ENCODE measurements at places on chromosomes 13 and 19.

DNA sequence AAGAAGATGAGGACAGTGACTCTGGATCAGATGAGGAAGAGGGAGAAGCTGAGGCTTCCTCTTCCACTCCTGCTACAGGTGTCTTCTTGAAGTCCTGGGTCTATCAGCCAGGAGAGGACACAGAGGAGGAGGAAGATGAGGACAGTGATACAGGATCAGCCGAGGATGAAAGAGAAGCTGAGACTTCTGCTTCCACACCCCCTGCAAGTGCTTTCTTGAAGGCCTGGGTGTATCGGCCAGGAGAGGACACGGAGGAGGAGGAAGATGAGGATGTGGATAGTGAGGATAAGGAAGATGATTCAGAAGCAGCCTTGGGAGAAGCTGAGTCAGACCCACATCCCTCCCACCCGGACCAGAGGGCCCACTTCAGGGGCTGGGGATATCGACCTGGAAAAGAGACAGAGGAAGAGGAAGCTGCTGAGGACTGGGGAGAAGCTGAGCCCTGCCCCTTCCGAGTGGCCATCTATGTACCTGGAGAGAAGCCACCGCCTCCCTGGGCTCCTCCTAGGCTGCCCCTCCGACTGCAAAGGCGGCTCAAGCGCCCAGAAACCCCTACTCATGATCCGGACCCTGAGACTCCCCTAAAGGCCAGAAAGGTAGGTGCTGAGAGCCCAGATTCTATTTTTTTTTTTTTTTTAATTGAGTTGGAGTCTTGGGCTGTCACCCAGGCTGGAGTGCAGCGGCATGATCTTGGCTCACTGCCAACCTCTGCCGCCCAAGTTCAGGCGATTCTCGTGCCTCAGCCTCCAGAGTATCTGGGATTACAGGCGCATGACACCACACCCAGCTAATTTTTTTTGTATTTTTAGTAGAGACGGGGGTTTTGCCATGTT is 2.3 kb downstream of the PPP1R15A start:
- peak; percentile 45 for DNase-seq

GRCh38 chr19:38360839-38361631 is 13.3 kb upstream of the PSMD8 start:
- DNase-seq = no peak

DNA sequence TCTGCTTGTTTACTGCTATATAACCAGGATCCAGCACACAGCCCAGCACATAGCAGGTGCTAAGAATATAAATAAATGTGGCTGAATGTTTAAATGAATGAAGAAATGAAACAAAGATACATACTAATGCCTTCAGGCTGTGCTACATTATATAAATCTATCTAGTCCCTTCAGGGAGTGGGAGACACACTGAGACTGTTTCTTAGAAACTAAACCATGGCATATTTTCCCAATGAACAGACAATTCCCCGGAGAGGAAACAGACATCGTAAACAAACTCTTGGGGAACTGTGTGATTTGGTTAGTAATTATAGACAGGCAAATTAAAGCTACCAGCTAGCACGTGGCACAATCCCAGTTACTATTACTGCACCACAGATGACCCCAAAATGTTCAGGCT is 9.7 kb upstream of the FEM1A start:
- no peak for DNase-seq

GRCh38 chr13:98289339-98289945 is 112.4 kb upstream of the RNF113B start:
- DNase-seq = no peak

DNA sequence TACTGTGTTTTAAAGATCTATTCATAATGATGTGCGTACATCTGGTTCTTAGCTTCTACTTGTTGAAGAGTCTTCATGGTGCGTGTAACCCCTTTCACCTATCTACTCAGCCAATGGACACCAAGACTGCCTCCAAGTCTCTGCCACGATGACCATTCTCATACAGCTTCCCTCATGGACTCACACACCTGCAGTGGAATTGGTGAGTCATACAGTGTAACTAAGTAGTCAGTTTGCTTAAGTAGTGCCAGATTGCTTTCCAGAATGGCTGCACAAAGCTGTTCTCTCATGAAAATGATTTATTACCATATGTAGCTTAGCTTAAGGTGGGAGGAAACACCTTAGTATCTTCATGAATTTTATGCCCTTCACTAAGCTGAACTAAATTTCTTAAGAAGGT is 112.3 kb downstream of the AKAP11 start:
- no peak for DNase-seq

DNA sequence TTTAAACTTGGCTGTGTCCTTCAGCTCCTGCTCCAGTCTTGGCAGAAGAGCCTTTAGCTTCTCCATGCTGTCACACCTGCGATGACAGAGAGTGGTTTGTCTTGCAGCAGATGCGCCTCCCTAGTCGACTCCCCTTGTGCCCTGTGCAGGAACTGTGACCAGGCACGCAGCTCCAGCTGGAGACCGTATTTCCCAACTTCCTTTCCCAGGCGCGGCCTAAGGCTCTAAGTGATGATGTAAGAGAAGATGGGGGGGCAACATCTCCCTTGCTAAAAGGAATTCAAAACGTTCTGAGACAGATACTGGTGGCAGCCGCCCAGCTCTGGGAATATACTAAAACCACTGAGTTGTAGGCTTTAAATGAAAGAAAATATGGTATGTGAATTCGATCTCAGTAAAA is 16.3 kb downstream of the DCUN1D2 start:
- peak; percentile 23 for DNase-seq

DNA sequence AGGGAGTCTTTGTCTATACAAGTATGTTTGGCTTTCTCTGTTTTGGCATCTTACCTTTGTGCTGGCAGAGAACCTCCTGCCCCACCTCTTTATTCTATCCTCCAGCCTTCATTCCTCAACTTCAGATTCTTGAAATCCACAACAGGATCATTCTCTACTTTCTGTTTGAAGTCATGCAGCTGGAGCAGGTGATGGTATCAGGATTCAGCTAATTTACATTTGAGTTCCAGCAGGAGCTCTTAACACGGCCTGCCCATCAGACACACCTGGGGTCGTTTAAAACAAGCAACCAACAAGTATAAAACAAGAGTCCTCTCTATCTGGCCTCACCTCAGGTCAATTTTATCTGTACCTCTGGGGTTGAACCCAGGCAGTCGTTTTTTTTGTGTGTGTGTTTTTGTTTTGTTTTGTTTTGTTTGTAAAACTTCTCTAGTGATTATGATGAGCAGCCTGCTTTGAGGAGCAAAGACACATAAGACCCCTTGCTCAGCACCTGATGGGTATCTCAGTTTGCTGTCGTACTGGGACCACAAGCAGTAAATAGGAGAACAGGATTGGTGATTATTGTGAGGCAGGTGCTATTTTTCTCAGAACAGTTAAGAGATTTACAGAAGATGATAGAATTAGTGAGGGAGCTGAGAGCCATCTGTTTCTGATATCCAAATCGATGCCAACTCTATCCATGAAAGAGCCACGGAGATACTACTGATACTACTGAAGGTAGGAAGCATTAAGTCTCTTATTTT is 78.4 kb downstream of the GPC6 start:
- DNase-seq = no peak

- no peak for DNase-seq
Measured at GRCh38 chr13:84077271-84077670, 195.0 kb upstream of the SLITRK1 start.

DNA sequence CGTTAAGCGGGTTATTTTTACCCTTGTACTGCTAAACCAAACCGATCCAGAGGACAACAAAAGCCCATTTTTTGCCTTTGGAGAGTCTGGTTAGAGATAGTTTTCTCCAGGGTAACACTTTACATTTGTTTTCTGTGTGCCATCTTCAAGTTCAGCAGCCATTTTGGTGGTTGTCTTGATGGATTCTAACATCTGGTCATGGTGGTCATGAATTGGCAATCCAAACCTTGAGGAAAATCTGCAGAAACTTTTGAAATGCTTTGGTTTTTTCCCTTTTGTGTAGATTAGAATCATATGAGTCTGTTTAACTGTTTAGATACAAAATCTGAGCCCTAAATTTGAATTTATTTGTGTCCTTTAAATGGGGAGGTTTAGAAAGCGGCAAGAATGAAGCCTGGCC is 16.6 kb downstream of the HNRNPM start:
- no peak for DNase-seq

DNA sequence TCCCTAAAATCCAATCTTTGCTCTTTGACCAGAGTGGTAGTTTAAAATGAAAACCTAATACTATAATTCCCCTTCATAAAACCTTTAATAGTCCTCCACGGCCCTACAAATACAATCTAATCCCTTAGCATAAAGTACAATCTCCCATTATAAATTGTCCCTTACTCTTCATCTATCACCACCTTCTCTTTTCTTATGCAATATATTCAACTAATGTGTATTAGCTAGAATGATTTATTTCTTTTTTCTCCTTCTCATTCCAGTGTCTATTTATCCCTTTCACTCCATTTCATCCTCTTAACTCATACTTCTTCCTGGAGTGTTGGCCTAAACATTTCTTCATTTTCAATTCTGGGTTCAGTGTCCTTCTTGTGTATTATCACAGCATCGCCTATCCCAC is 872.1 kb upstream of the PCDH20 start:
- no peak for DNase-seq

GRCh38 chr19:47417107-47417745 is 2.1 kb downstream of the MEIS3 start:
- DNase-seq = no peak

GRCh38 chr13:89061821-89062220 is 1390.7 kb downstream of the SLITRK5 start:
- peak; percentile 42 for DNase-seq

- DNase-seq = no peak
Measured at GRCh38 chr19:13984186-13984585, 21.9 kb downstream of the RFX1 start.

- DNase-seq = no peak
Measured at GRCh38 chr19:30214651-30215051, 157.5 kb upstream of the ZNF536 start.

DNA sequence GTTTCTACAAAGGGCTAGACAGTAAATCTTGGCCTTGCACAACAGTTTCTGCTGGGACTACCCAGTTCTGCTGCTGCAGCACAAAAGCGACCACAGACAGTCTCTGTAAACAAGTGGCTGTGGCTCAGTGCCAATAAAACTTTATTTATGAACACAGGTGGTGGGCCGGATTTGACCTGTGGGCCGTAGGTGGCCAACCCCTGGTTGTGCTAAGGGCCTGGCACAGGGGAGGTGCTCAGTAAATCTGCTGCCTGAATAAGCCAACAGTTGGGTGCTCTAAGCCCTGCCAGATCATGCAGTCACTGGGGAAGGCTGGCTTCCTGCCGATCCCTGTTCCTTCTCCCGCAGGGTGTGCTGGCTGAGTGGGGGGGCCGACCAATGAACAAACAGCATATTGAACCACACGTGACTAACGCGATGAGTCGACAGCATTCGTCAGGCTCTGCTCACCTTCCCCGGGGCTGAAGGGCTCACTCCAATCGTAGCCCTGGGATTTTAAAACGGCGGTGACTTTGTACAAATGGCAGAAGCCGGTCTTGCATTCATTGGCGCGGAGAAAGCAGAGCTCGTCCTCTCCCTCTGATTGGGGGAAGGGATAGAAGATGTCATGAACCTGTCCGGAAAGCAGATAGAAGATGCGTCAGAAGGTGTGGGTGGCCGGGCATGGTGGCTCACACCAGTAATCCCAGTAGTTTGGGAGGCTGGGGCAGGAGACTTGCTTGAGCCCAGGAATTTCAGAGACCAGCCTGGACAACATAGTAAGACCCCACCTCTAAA is 24.3 kb upstream of the MYDGF start:
- DNase-seq = peak; percentile 46

DNA sequence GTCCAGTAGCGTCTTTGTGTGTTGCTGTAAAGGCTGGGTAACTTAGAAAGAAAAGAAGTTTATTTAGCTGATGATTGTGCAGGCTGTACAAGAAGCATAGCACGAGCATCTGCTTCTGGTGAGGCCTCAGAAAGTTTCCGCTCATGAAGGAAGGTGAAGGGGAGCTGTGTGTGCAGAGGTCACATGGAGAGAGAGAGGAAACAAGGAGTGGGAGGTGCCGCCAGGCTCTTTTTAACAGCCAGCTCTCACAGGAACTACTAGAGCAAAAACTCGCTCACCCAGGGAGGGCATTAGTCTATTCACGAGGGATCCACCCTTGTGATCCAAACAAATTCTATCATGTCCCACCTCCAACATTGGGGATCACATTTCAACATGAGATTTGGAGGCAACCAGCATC is 99.8 kb downstream of the GPR12 start:
- DNase-seq = no peak

DNA sequence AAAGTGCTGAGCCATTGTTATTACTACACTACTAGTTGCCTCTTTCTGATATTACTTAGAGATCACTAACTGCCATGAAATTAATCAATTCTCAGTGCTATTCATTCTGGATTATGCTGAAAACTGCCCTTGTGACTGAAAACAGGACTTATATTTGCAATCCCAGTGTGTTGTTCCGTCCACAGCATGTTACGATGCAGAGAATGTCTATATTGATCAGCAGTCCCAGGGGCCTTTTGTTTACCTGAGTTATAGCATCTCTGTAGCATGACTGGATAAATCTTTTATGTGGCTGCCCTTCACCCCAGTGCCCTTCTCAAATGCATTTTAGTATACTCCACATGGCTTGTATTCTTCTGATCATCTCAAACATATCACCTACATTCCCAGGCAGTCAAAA is 251.0 kb downstream of the GPC5 start:
- DNase-seq = no peak

DNA sequence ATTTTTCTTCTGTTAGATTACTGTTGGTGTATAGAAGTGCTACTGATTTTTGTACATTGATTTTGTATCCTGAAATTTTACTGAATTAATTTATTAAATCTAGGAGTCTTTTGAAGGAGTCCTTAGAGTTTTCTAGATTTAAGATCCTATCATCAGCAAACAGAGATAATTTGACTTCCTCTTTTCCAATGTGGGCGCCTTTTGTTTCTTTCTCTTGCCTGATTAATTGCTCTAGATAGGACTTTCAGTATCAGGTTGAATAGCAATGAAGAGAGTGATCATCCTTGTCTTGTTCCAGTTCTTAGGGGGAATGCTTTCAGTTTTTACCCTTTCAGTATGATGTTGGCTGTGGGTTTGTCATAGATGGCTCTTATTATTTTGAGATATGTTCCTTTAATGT is 5.6 kb upstream of the CD33 start:
- DNase-seq = no peak

- no peak for DNase-seq
Measured at GRCh38 chr13:113060557-113061270, 44.9 kb upstream of the F7 start.

- DNase-seq = no peak
Measured at GRCh38 chr13:92042522-92042921, 644.1 kb downstream of the GPC5 start.

DNA sequence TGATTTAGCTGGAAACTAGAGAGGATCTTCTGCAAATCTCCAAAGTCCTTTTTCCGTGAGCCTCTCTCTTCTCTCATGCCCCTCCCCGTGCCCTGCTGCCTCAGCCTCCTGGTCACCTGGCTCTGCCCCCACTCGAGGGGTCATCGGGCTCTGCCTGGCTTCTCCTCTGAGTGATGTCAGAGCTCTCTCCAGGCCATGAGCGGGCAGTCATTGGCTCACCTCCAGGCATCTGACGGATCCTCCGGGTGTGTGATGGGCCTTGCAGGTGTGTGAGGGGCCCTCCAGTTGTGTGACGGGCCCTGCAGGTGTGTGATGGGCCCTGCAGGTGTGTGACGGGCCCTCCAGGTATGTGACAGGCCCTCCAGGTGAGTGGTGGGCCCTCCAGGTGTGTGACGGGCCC is 10.3 kb upstream of the GAS6 start:
- no peak for DNase-seq
